ENCODE measurements at places on chromosomes 16 and 17.

GRCh38 chr17:79811011-79811867 is 14.4 kb upstream of the CBX8 start:
- DNase-seq: peak; percentile 76

GRCh38 chr17:44927696-44928095 is 12.4 kb upstream of the GFAP start:
- DNase-seq: no peak

GRCh38 chr17:74919440-74920305 is 3.4 kb downstream of the USH1G start:
- peak; percentile 68 for DNase-seq

GRCh38 chr17:1558401-1558800 is 4.2 kb downstream of the PITPNA start:
- no peak for DNase-seq

- DNase-seq: peak; percentile 42
Measured at GRCh38 chr17:59149841-59150511, 5.0 kb downstream of the SKA2 start.

DNA sequence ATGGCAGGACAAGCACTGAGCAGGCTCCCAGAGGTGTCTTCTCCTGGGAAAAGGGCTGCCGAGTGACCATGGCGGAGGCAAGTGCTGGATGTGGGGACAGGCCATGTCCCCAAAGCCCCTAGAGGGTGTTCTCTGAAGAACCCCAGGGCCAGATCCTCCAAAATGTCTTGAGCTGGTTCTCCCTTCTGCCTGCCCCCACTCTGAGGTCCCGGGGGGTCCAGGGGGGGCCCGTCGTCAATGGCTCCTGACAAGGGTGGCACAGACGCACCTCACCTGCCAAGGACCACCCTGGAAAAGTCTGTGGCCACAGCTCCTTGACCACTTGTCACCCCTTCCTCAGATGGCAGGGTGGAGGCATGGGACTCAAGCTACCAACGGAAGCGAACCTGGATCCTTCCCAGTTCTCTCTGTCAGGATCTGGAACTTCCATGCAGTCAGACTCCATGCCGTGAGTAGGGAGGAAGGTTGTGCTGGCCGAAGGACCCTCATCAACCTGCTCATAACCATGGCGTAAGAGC is 2.3 kb upstream of the MYO1C start:
- no peak for DNase-seq

DNA sequence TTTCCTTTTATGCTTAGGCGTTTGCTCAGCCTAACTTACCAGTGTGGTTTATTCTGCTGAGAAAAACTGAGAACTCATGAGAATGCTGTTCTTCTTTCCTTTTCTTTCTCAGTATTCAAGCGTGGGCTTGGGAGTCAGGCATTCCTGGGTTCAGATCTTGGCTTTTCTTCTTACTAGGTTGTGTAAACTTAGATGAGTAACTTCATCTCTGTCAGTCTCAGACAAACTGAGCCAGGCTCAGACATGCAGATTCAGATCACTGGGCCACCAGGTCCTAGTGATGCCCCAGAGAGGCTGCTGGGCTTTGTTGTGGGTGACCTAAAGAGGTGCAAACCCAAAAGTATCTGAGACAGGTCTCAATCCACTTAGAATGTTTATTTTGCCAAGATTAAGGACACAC is 95.8 kb upstream of the MPHOSPH6 start:
- DNase-seq: no peak

Measured in hematopoietic multipotent progenitor cell treated with erythropoietin and hydrocortisone succinate and interleukin-3 and kit ligand, for 4 days (in vitro differentiated cells).